NCI-H146 (cell line): ENCODE measurements at places on chromosomes 13 and 19.
A peak's percentile ranks its signal among the peaks of the same experiment; 100 is the strongest.

DNA sequence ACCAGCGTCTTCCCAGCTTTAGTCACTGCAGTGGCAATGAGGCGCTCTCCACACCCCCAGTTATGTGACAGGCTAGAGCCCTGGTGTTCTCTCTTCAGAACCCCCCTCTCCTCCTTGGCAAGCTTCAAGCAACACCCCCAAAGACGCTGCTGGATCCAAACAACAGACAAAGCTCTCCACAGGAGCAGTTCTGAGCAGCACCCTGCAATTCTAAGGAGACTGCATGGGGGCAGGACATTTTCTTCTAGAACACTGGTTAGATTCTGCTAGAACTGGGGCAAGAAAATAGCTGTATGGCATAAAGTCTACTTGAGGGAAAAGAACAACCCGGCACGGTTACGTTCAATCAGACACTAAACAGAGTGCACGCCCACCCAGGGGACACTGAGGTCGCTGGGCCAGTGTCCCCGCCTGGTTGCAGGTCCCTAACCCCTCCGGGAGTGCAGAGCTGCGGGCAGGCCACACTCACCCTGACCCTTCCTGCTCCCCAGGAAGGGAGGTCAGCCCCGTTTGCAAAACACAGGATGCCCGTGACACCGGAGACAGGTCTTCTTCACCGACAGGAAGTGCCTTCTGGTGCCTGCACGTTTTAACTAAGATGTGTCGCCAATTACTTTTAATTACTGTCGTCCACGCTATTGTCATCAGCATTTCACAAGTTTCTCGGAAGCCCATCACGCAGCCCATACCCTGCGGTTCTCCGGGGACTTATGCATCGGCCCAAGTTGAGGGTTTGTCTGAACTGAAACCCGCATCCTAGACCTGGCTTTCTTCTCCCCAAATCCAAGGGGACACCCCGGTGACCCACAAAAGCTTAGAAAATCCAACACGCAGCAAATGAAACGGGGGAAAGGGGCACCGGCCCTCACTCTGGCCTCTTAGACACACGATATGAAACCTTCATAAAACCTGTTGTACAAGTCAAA lies 943 bp downstream of the GJB6 start:
- no peak for DNase-seq

DNA sequence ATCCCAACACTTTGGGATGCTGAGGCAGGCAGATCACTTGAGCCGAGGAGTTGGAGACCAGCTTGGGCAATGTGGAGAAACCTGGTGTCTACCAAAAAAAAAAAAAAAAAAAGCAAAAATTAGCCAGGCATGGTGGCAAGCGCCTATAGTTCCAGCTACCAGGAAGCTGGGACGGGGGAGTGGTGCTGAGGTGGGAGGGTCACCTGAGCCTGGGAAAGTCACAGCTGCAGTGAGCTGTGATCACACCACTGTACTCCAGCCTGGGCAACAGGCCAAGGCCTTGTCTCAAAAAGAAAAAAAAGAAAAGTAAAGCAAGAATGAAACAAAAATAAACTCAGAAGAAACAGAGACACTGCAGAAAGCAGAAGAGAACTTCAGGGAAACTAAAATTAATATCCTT lies 31.6 kb downstream of the MTRF1 start:
- DNase-seq = peak; percentile 4

DNA sequence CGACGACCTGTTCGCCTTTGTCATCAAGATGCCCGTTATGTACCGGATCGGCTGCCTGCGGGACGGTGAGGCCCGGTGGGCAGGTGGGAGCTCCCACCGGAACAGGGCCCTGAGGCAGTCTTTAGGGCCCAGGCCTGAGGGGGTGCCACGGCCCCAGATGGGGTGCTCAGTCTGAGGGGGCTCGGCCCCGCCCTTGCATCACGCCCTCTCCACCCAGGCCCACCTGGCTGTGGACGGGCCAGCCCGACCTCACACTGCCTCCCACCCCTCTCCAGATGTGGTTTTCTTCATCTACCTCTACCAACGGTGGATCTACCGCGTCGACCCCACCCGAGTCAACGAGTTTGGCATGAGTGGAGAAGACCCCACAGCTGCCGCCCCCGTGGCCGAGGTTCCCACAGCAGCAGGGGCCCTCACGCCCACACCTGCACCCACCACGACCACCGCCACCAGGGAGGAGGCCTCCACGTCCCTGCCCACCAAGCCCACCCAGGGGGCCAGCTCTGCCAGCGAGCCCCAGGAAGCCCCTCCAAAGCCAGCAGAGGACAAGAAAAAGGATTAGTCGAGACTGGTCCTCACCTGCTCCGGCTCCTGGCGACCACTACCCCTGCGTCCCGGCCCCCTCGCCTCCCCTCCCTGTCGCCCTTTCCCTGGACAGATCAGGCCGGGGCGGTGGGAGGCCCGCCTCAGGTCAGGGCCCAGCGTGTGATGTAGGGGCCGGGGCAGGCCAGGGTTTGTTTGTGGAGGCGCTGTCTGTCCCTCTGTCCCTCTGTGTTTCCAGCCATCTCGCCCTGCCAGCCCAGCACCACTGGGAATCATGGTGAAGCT lies 8.7 kb upstream of the RELB start:
- DNase-seq = no peak

- no peak for DNase-seq
Observed at GRCh38 chr13:60765700-60766411, 368.8 kb downstream of the TDRD3 start.

- no peak for DNase-seq
Observed at GRCh38 chr19:10764340-10764894, 46.5 kb downstream of the DNM2 start.

GRCh38 chr19:9801976-9802375 lies 16.9 kb downstream of the FBXL12 start:
- DNase-seq = no peak

DNA sequence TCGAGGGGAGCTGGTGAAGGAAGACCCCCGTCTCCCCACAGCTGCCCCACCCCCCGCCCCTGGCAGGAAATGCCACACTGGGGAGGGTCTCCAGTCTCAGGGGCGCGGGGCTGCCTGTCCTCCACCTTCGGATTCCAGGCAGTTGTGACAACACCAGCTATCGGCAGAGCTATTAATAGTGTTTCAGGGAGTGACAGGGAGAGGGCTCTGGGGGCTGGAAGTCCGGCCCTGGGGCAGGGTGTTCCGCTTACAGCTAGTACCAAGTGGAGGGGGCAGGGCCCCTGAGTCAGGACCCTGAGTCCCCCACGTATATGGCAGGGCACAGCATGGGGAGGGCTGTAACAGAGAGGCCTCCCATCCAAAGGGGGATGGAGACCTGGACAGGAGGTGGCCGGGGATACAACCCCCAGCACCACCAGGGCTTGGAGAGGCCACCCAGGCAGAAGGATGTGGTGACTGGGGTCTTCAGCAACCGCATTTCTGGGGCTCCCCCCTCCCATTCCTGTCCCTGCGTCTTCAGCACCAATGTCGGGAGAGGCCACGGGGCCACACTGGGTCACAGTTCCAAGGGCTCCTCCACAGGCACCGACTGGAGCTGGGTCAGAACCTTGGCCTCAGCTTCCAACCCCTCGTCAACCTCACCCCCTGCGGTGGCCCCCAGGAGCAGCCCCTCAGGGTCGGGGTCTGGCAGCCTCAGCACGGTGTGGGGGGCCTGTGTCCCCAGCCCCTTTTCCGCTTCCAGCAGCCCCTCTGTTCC lies 3.9 kb downstream of the SIX5 start:
- DNase-seq = no peak

GRCh38 chr13:38530492-38530891 lies 156.4 kb upstream of the FREM2 start:
- DNase-seq = peak; percentile 5

GRCh38 chr13:51041710-51042109 lies 69.4 kb downstream of the C13orf42 start:
- no peak for DNase-seq
